ENCODE measurements at places on chromosomes 4 and X.

- no peak for DNase-seq
Observed at GRCh38 chr4:183838987-183839712, 66.0 kb upstream of the STOX2 start.

DNA sequence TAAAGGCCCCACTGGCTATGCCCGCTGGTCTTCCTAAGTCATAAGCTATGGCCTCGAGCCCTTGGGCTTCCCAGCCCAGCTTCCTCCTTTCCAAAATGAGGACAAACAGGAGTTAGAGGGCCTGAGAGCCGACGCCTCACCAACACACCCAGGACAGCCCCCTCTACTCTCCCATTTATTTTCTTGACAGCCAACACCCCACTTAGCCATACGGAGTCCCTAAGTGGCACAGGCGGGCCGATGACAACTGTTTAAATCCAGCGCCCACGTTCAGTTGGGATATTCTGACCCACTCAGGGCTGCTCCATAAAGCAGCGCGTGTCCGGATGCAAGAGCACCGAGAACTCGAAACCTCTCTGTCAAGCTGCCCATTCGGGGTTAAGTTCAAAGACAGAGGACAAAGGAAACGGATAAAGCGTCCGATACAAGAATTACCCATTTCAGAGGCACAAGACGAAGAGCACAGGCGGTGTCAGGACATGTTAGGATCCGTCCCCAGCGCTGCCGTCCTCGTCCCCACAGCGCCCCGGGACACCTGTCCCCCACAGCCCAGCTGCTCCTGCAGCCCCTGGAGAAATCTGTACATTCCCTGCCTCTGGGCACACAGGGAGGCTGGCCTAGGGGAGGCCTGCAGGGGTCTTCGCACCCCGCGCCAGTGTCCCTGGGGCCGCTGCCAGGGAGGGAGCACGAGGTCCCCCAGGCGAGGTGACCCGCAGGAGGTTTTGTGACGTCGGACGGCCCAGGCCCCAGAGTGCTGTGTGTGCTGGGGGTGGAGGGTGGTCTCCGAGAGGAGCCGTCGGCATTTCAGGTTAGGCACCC, 1.2 kb downstream of the PRKX start:
- peak; percentile 30 for DNase-seq

- DNase-seq: no peak
Observed at GRCh38 chr4:173170182-173170778, 1.7 kb downstream of the GALNT7 start.

- DNase-seq: no peak
Observed at GRCh38 chr4:7112656-7113055, 44.8 kb upstream of the GRPEL1 start.

All from activated CD4-positive, alpha-beta T cell treated with anti-CD3 and anti-CD28 coated beads, Interleukin-2, Interleukin-6, amounts not matched to agents 100 ng/mL and 50 ng/mL, durations not matched to agents 16 hours and 8 hours (primary cell).